Karpas-422 (cell line): ENCODE measurements at places on chromosomes 2 and 18. TPM values are rescaled to one million over a fixed set of nuclear protein-coding genes. Genes with fewer than 3 reads are reported as not detected.

Gene CFAP65
- total RNA-seq = 0.11 TPM in 1 of 2 replicates, not detected in the other

DNA sequence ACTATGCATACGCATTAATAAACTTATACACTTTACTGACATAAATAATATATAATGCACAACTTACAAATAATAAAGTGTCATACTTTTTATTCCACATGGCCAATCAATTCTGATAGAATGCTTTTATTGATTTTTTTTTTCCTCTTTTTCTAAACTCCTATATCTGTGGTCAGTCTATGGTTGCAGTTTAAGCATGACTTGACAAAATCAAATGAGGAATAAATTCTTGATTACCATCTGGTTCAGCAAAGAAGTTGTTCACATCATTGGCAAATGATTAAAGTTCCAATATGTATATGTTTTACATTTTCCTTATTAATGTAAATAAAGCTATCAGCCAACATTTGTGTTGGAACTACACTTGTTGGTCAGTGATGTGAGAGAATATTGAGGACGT is 83.5 kb downstream of the EML6 start:
- no peak for DNase-seq

Gene SIGLEC15
- 1.6 and 2.5 TPM in 2 replicates for total RNA-seq

DNA sequence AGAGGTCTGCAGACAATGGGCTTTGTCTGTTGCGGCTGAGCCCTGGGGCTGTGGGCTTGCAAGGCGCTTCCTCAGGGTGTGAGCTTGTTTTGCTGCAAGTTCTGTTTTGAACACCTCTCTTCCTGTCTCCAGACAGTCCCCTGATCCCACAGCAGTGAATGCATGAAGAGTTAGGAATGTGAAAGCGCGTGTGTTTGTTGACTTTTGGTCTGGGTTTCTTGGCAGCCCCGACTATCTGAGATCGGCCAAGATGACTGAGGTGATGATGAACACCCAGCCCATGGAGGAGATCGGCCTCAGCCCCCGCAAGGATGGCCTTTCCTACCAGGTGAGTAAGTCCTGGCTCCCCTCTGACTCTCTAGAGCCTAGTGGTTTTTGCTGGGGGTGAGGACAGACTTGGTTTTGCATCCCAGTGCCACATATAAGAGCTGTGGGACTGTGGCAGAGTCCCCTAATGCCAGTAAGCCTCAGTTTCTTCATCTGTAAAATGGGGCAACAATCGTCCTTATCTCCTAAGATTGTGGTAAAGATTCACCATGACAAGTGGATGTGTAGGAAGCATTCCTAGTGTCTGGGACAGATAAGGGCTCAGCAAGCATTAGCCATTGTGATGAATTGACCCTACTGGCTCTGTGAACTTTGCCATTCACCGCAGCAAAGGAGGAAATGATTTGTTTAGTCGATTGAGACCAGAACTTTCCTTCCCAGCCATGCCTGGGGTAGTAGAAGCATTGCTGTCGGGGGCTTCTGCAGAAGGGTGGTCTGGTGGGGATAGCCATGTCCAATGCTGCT is 3.0 kb downstream of the LBH start:
- DNase-seq = no peak

- no peak for DNase-seq
Measured at GRCh38 chr2:136141510-136142149, 23.7 kb upstream of the CXCR4 start.

Gene GBX2
- total RNA-seq = not detected in 2 replicates

Gene CCDC142
- 47.7 and 50.5 TPM in 2 replicates for total RNA-seq

DNA sequence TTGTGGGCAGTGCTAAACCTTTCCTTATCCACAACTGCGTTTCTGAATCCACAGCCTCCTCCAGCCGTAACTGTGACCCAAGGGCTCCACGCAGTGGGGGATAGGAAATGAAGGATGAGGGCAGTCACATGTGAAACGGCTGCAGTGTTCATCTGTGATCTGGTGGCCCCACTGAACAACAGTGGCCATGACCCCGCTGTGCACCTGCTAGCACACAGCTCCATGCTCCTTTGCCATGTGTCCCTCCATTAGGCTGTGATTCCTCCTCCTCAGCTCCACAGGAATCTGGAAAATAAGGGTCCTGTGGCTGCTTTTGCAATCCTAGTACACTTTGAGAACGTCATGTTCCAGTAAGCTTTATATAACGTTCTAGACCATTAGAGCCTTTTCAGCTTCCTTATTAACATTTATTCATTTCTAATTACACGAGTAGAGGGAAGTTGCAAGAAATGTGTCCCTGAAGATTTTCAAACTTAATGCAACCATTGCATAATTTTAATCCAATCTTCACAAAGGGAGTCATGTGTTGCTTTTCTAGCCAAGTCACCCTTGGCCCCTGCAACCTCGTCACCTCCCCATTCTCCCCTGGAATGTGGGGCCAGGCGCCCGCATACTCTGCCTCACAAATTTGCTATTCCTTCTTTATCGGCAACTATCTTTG is 7.1 kb upstream of the NAPG start:
- DNase-seq = no peak

Gene RTP5
- not detected in 2 replicates for total RNA-seq

Gene HES6
- total RNA-seq = 3.3 and 25.8 TPM in 2 replicates

Gene GPR45
- total RNA-seq = not detected in 2 replicates

- DNase-seq = no peak
Measured at GRCh38 chr2:214796911-214797310, 12.6 kb downstream of the BARD1 start.

GRCh38 chr2:171521361-171522051 is 768 bp upstream of the CYBRD1 start:
- DNase-seq = no peak

Gene NGEF
- total RNA-seq = not detected in 2 replicates
